ENCODE measurements at places on chromosomes 6 and 20.
A peak's percentile ranks its signal among the peaks of the same experiment; 100 is the strongest.

DNA sequence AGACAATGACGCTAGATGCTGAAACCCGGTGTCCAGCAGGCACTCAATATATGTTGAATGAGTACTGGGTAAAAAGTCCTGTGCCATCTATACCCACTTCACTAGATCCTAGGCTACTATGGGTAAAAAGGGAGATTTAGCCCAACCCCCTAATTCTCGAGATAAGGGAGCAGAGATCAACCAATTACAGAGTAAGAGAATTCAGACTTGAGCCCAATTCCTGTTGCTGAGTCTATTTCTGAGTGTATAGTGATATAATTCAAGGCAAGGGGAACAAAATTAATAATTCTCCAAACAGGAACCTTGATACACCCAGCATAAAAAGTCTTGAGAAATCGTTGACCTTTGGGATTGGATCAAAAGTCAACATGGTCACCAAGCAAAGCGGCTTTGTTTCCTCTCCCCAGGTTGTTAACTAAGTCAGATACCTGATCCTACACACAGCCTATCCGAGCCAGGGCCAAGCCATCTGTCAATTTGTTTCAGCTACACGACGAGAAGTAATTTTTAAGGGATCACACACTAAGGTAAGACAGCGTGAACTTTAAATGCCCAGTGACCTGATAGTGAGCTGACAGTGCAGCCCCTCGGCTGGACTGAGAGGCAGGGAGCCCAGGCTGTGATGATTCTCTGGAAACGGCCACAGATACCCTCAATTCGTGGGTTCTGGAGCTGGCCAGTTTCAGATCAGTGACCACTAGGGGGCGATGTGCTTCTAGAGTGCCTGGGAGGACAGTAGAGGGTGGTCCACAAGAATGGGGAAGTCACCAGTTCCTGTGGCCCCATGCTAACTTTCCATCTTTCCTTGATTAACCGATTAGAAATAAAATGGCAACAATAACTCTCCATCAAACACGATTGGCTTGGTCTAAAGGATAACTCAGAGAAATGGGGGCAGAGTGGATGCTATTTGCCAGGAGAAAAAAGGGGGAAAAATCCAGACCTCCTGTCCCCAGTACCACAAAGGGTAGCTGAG is 46.2 kb downstream of the SLC22A23 start:
- DNase-seq = peak; percentile 79

- no peak for DNase-seq
Observed at GRCh38 chr6:28656715-28657114, 131.0 kb downstream of the GPX5 start.

- no peak for DNase-seq
Observed at GRCh38 chr6:155678361-155678760, 222.7 kb upstream of the NOX3 start.

DNA sequence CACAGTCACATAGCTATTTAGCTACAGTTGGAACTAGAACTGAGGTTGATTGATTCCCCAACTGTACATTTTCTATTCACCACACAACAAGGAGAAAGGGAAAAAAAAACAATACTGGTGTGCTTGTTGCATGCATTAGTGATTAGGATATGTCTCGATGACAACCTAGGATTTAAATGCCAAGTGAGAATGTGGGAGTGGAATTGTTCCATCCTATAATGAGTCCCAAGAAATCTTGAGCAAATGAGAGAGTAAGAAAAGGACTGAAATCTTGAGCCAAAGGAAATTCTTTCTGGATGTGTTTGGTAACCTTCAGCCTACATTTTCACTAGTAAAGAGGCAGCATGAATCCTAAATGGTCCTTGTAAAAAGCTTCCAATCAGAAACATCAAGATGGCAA is 232.7 kb downstream of the HIVEP2 start:
- no peak for DNase-seq

GRCh38 chr6:26520237-26520849 is 17.8 kb upstream of the HMGN4 start:
- peak; percentile 55 for DNase-seq

DNA sequence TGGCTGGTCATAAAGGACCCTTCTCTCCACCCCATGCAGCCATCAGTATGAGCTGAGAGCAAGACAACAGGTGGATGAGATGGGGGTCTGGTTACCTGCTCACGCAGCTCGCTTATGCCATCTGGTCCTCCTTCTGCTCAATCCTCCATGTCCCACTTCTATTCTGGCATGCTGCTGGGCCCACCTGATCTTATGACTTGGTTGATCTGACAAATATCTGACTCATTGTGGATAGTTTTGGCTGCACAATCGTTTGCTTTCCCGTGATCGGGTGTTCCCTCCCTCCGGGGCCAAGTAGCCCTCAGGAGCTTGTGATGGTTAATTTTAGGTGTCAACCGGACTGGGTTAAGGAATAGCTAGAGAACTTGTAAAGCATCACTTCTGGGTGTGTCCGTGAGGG is 26.6 kb upstream of the ELMO2 start:
- DNase-seq = no peak

GRCh38 chr20:41524980-41525613 is 93.1 kb downstream of the CHD6 start:
- no peak for DNase-seq

DNA sequence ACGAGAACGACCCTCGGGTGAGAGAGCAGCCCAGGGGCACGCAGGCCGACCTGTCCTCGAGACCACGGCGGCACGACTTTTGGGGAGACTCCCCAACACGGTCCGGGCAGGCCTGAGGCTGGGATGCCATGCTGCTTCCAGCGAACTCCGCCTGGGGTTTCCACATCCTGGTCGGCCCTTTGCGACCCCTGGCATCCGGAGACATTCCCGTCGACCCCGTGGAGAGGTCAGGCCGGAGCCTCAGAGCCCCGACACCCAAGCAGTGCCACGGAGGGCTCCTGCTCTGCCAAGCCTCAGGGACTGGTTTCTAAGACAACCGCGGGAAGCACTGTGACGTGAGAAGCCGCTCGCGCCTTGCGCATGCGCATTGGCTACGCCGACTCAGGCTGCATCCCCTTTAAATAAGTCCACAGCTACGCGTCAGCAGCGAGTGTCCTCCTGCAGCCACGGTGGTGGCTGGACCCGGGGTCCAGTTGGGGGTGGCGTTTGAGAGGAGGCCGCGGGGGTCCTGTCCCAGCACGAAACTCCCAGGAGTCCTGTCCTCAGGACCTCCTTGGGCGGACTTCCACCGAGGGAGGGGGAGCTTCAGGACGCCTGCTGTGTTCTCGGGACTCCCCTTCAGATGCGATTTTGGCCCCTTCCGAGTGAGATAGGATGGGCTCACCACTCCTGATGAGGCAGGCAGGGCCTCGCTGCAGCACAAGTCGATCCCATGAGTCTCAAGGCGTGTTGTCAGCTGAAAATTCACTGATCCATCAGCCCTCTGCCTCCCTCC is 1089.3 kb upstream of the DEFB115 start:
- DNase-seq = no peak

DNA sequence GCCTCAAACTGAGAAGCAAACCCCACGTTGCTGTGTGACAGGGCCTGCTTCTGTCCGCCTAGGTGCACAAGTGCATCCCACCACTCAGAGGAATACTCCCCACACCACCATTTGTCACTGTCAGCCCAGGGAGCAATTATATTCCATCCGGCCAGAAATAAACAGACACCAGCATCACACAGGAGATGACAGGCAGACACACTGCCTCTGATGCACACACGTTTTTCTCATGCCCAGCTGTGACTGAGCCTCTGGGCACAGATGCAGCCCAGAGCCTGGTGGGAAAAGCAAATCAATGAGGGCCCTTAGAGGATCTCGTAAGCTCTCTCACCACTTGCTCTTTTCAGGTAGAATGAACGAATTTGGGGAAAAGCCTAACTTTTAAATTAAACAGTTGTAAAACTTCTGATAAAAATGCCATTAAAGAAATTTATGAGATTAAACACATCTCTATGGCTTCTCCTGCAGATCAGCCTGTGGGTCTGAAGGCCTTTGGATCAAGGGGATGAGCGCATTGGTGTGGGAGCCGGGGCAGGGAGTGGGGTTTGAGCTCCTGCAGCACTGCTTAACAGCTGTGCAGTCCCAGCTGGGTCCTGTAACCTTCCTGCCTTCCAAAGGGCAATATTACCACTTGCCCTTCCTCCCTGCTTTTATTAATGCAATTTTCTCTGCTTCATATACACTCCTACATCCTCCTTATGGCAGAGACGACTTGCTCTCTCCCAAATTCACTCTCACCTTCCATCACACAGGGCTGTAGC is 624.3 kb downstream of the PTPRT start:
- no peak for DNase-seq

DNA sequence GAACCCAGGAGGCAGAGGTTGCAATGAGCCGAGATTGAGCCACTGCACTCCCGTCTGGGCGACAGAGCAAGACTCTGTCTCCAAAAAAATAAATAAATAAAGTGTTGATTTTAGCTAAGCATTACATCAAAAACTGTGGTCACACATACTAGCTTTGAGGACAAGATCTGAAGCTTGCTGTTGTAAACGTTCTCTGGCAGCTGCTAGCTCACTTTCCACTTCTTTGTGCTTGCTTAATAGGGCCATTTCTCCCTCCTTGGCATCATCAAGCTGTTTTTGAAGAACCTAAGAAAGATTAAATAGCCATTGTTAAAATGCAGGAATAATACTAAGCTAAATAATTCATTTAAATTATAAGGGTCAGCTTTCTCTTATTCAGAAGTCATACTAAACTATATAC is 55.7 kb downstream of the FAM184A start:
- no peak for DNase-seq
